ENCODE measurements at places on chromosomes 4 and X.

DNA sequence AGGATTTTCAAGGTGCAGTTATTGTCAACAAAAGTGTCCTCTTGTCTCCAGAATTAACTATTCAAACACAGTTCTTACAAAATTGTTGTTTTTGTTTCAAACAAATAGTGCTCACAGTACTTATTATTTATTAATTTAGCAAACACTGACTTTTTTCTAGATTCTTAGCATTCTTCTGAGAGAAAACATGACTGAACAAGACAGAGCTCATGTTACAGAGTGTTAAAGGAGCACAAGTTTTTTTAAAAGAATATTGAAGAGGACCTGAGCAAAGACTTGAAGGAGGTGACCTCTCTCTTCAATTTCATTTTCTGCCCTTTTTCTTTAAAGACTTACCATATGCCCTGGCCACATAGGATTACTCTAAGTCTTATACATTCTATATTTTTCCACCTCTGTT lies 2220.3 kb upstream of the AGA start:
- DNase-seq, result no peak

DNA sequence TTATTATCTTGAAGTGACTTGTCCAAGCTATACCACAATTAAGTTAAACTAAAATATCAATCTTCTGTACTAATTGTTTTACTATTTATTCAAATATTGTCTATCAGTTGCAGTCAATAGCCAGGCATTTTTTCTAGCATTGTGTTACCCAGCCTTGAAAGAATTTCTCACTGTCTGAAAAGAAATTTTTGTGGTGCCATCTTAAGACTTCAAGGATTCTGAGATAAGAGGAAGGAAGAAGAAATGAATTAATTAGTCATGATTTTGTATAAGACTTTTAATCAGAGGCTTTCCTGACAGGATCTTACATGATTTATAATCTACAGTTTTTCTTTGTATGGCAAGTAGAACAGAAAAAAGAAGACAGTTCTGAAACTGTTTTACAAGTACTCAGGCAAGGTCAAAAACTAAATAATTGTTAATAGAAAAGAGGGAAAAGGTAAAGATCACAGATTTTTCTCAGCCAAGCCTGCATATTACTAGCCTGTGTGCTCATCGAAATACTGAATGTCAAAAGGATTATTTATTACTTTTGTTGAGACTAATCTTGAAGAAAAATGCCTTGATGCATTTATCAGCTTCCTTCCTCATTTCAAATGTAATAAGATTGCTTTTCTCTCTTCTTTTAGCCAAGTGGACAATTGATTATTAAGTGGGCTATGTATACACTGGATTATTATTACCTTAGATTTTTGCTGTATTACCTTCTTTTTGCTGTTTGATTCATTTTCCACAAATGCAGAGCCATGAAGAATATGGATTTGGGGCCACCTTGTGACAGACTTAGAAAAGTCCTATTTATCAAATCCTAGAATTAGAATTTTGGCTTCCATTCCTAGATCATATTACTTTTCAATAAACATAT lies 53.8 kb downstream of the CXCL1 start:
- no peak for DNase-seq

DNA sequence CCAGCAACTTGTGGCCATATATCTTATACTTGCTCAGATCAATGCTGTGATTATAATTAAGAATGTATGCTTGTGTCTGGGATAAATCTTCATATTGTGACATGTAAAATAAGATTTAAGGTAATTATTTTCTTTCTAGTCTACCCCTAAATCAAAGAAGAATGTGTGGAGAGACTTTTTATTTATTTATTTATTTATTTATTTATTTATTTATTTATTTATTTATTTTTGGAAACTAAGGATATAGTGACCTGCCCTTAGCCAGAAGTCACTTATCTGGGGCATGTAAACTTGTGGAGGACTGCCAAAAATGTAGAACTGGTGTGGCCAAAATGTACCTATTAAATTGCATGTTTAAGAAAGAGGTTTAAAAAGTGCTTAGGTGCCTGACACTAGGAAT lies 144.3 kb downstream of the BEND2 start:
- no peak for DNase-seq

GRCh38 chr4:40228497-40229365 lies 31.9 kb downstream of the RHOH start:
- no peak for DNase-seq

DNA sequence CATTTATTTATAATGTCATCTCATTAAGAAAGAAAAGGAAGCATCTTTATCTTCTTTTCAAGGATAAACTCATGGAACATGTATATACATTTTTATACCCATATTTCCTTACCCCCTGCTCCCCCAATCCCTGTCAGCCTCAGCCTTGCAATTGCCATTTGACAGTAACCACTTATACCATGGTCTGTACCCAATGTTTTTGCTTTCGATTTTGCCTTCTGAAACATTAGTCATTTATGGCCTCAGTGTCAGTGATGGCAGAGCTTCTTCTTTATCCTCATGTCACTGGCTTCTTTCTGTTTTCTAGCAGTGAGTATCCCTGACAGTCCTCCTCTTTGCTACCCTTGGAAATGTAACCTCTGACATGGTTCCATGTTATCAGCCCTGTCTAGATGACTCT lies 228.4 kb downstream of the SPRY1 start:
- DNase-seq, result no peak

DNA sequence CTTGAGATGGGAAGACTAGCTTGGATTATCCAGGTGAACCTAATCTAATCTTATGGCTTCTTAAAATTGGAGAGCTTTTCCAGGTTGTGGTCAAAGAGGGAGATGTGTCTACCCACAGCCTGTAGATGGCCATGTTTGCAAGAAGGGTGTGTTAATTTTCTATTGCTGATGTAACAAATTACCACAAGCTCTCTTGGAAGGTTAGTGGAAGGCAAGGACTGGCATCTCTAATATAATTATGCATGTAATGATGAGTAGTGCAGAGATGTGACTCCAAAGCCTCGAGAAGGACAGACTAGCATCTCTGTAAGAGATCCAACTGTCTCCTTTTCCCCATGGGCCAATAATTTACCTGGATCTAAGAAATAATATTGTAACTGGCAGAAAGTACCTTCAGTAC lies 3.2 kb upstream of the ADH1B start:
- no peak for DNase-seq

DNA sequence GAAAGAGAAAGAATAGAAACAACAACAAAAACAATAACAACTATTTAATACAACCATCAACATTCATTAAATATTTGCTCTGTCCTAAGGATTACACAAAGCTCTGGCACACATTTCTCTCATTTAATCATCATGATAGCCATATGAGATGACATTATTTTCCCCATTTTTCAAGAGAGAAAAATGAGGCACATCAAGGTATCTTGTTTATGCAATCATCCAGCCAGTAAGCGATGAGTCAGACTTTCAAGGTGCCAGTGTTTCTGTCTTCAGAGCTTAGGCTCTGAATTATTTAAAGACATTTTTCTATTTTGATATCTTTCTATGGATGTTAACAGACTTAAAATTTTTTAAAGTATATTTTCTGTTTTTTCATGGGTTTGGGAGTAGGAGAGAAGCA lies 541.8 kb upstream of the SMIM31 start:
- no peak for DNase-seq

GRCh38 chr4:95510145-95510544 lies 38.6 kb downstream of the UNC5C start:
- no peak for DNase-seq

- no peak for DNase-seq
These were observed 33.4 kb upstream of the KCNE5 start for GRCh38 chrX:109658391-109658790.

- no peak for DNase-seq
These were observed 459.7 kb downstream of the MID1IP1 start for GRCh38 chrX:39260965-39261364.

DNA sequence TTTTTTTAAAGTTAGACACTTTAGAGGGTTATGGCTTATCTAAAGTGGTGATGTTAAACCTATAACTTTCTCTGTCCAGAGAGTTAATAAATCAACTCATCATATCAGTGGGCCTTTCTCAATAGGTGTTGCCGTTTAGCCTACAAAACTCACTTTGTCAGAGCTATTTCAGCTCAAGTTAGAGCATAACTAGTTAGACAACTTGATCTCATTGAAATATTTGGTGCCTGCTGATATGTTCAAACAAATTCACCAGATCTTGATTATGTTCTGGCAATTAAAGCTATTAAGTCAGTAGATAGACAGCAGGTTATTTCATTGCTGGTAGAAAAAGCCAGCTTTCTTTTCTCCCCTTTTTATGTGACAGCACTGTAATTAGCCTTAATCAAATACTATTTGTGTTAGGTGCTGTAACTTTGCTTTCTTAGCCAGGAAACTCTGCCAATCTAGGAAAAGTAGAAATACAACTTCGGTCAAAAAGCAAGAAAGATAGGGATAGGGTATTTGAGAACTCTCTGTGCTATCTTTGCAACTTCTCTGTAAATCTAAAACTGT lies 191.8 kb downstream of the MAML3 start:
- no peak for DNase-seq

- DNase-seq, result no peak
These were observed 687.4 kb upstream of the HS3ST1 start for GRCh38 chr4:12116009-12116552.

GRCh38 chr4:48698029-48698971 lies 81.8 kb downstream of the FRYL start:
- DNase-seq, result no peak

DNA sequence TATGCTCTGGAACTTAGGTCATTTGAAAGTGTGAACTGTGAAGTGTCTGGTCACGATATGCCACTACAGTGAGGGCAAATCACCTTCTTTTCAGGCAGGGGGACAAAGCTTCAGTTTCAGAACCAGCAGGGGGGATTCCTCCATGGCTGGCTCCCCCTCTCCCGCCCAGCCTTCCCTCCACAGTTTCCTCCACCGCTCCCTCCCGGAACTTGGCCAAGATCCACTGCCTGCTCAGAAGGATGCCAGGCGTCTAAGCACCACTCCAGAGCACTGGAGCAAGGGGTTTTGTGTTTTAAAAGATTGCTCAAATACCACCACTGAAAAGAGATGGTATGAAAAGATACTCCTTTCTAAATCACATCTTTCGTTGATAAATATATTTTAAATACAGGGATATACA lies 126.9 kb downstream of the ELOVL6 start:
- DNase-seq, result no peak

DNA sequence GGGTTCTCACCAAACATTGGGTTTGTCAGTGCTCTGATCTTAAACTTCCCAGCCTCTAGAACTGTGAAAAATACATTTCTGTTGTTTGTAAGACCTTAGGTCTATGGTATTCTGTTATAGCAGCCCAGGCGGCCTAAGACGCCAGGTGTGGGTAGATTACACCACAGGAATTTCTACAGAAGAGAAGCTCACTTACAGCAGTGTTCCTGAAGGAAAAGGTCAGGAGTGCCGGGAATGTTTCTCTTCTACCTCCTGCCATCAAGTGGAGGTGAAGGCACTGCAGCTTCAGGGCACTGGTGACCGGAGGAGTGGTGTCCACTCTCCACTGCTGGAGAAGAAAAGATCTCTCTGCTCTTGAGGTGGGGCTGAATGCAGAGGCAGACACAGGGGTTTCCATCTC lies 45.7 kb downstream of the FHDC1 start:
- no peak for DNase-seq

- DNase-seq, result no peak
These were observed 148.4 kb upstream of the GPC4 start for GRCh38 chrX:133563705-133564104.

GRCh38 chrX:119729408-119730201 lies 28.8 kb upstream of the SOWAHD start:
- no peak for DNase-seq

GRCh38 chr4:109410776-109411175 lies 22.8 kb upstream of the SEC24B start:
- DNase-seq, result no peak

DNA sequence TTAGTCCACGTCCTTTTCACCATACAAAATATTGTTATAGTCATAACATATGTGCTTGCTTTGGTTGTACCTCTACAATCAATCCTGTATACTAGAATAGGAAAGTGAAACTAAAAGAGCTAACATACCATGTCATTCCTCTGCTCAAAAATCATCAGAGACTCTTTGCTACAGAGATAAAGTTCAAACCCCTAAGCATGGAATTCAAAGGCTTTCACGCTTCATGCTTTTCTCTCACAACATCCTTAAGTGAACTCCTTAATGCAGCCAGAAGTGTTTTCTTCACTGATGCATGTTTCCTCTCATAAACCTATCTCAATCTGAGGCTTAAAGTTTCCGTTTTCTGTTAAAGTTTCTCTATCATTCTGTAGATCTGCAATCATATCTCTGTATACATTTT lies 744.6 kb upstream of the IGFBP7 start:
- DNase-seq, result no peak

- no peak for DNase-seq
These were observed at the start of gene NUDT11 for GRCh38 chrX:51496501-51497291. Gene NUDT11 (minus strand): TSS chrX:51496592. CDS start chrX:51496444, 148 bp downstream.

DNA sequence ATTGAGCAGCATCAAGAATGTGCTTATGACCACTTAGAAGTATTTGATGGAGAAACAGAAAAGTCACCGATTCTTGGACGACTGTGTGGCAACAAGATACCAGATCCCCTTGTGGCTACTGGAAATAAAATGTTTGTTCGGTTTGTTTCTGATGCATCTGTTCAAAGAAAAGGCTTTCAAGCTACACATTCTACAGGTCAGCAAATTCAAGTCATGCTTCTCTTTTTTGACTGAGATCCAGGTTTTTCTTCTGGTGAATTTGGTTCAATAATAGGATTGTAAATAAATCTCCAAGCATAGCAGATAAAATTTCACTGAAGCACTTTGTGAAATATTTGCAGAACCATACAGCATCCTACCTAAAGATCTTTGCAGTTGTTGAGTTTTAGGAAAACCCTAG lies 218.1 kb downstream of the TLL1 start:
- DNase-seq, result no peak

GRCh38 chr4:27318740-27319139 lies 458.1 kb downstream of the STIM2 start:
- DNase-seq, result peak; percentile 1

- DNase-seq, result no peak
These were observed 470.2 kb downstream of the IQCM start for GRCh38 chr4:149345424-149345823.

- DNase-seq, result no peak
These were observed 182.2 kb downstream of the PACRGL start for GRCh38 chr4:20882500-20882899.

Measured in substantia nigra (tissue), 51 donors.